ENCODE measurements at places on chromosomes 16 and 17. TPM values are rescaled to one million over a fixed set of nuclear protein-coding genes. Genes with fewer than 3 reads are reported as not detected.

DOC2A gene
- total RNA-seq, result not detected

KRTAP1-5 gene
- not detected for total RNA-seq

NPW gene
- total RNA-seq, result not detected

HEATR3 gene
- 25.6 TPM for total RNA-seq

PDILT gene
- total RNA-seq, result not detected

GPR139 gene
- not detected for total RNA-seq

ANKRD13B gene
- total RNA-seq, result 2.3 TPM

MGAT5B gene
- 2.4 TPM for total RNA-seq

SLC12A3 gene
- not detected for total RNA-seq

CYGB gene
- not detected for total RNA-seq

FNDC8 gene
- total RNA-seq, result not detected

DNA sequence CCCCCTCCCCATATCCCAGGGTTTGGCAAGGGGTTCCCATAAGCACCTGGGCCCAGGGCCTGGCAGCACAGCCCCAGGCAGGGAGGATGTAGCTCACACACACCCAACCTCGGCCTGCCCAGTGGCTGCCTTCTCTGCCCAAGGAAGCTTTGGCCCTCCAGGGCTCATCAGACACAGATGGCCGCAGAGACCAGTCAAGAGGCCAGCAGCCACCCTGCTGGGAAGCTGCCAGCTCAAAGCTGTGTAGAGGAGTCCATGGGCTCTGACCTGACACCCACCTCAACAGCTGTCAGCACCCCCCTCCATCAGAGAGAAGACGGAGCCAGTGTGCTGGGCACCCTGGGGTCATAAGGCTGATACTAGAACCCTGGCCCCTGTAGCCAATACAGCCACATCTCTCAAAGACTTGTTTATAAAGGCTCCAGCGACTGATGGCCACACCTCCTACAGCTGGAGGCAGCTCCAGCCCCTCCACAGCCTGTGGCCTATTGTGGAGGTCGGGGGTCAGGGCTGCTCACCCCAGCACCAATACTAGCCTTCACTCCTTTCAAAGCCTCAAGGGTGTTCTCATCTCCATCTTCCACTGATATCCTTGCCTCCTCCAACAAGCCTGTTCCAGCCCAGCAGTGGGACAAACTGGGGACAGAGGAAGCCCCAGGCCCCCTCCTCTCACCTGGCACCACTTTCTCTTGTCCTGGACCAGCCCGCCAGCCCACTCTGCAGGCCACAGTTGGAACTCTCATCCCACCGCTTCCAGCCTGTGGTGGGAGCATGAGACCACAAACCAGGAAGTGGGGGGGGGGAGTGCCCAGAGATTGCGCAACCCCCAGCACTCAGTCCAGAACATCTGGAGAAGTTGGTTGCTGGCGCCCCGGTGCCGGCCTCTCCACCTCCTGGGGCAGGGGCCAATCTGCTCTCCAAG lies 2.2 kb upstream of the MPG start:
- DNase-seq, result no peak

- DNase-seq, result no peak
Observed at GRCh38 chr17:4332296-4332970, 34.0 kb downstream of the UBE2G1 start.

GRCh38 chr16:15773968-15774367 lies 82.9 kb downstream of the MYH11 start:
- no peak for DNase-seq

- DNase-seq, result no peak
Observed at GRCh38 chr17:57636274-57636673, 108.8 kb downstream of the CCDC182 start.

GRCh38 chr17:82598256-82599119 lies 49.8 kb downstream of the WDR45B start:
- DNase-seq, result no peak

DNA sequence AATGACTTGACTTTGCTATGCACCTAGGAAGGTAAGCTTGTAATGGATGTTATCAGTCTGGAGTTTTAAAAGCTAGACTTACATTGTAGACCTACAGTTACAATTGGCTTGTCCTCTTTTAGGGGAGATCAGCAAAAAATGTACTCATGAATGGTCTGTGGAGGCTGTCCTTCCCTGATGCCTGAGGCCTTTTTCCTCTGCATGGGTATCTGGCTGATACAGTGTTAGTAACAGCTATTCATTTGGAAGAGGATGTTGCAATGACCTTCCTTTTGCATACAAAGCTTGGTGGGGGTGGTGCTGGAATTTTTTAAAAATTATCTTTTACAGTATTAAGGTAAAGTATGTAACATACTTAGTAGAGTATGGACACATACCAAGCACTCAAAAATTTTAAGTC lies 525.5 kb downstream of the KIF2B start:
- no peak for DNase-seq

- no peak for DNase-seq
Observed at GRCh38 chr16:72443809-72444208, 271.9 kb upstream of the PMFBP1 start.

GRCh38 chr17:73379826-73380225 lies 68.0 kb upstream of the CDC42EP4 start:
- DNase-seq, result no peak

GRCh38 chr17:79993390-79994227 lies 42.1 kb downstream of the TBC1D16 start:
- DNase-seq, result no peak

GRCh38 chr16:21083729-21084268 lies 66.8 kb downstream of the DNAH3 start:
- no peak for DNase-seq

- DNase-seq, result no peak
Observed at GRCh38 chr16:87806641-87807546, 41.1 kb upstream of the KLHDC4 start.

DNA sequence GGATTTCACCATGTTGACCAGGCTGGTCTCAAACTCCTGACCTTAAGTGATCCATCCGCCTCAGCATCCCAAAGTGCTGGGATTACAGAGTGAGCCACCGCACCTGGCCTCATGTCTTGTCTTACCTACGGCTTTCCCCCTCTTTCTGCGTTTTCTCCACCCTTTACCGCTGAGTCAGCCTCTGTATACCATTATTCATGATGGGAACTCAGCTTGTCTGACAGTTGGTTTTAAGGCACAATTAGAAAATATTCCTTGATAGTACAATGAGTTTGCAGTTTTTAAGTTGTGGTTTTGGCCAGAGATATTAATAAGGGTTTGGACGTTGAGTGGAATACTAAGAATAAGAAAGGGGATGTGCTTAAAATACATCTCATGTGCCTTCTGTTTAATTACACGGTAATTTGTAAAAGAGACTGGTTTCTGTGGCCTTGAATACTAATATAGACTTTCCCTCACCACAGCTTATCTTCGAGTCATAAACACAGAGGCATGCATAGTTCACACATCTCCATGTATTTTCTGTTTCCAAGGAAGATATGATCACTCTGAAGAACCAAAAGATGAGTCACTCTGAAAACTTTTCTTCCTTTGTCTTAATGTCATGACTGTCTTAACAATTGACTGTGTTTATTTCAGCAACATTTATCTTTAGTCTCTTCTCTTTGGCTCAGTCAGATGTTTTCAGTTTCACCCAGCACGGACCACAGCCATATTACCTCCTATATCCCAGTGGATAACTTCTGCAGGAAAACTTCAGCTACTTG lies 54.4 kb downstream of the PITPNC1 start:
- DNase-seq, result no peak

GRCh38 chr16:75342308-75342811 lies 90.9 kb upstream of the BCAR1 start:
- DNase-seq, result no peak

GRCh38 chr17:43427362-43428043 lies 28.7 kb downstream of the ARL4D start:
- no peak for DNase-seq

DNA sequence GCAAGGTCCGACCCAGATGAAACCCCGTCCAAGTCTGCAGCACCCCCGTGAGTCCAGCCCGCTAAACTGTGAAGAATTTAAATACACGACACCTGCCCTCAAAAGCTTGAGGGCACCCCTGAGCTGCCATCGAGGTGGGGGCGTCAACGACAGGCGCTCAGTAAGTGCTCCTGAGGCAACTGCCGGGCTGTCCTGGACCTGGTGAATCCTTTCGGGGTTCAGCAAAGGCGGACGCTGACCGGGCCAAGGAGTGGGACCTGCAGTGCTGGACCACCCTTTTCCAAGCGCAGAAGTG lies 512 bp upstream of the ENDOV start:
- DNase-seq, result no peak

DNA sequence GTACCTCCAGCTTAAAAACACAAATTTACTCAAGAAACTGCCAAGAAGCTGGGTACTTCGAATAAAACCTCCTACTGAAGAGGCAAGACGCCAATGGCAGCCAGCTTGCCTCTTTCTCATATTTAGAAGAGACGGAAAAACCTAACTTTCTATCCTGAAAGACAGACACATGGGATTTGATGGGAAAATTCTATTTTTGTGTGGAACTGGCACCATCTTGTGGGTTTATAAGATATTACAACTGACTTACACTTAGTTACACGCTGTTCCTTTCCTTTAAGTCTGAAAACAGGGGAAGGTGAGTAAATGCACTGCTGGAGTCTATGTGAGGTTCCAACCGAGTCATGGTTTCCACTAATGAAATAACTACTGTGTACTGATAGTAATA lies 10.3 kb downstream of the ZNF18 start:
- no peak for DNase-seq

DNA sequence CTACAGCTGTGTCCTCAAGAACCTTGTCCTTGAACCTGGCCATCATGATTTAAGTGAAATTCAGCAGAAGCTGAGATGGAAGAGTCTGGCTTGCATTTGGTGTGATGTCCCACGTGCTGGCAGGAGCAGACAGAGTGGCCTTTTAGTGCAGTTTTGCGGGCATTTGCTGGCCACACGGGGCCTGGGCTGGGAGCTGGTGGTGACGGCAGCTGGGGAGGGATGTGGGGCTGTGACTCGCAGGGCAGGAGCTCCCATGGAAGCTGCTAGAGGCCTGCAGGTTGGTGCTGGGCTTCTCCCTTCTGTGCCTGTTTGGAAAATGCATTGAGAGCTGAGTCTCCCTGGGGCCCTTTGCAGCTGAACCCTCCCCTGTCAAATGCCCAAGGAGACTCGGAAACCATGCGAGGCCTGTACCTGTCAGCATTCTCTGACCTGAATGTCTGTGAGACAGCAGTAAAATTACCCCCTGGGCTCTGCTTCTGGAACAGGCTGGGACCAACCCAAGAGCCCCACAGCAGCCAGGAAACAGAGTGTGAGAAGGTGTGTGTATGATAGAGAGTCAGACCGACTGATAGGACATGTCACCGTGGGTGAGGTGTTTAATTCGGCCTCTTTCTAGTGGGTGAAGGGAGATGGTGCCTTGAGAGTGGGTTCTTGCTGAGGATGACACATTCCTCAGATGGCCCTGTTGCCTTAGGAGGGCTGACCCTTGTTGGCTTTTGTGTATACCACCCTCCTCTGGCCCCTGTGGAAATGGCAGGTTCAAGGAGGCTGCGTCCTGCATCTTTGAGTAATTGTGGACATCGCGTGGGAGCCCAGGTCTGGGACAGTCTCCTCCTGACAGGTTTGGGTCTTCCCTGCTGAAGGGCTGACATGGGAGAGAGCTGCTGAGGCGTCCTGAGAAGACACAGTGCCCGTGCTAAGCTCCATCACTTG lies 145.5 kb downstream of the MSI2 start:
- DNase-seq, result no peak

DNA sequence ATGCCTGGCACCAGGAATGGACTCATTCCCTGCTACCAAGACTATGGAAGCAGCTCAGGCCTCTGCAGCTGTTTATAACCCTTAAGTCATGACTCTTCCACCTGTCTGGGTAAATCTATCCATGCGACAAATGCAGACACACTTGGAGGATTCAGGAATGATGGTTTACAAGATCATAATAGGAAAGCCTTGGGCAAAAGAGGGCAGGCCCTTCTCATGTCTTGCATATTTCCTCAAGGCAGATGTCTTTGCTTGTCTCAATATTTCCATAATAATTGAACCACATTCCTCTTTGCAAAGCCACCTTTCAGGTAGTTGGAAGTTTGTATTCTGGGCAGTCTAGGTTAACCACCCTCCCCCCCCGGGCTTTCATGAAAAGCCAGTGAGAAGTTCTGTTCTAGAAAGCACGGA lies 884 bp upstream of the JPT1 start:
- DNase-seq, result no peak

- no peak for DNase-seq
Observed at GRCh38 chr16:70151391-70151790, 22.2 kb upstream of the CLEC18C start.

DNA sequence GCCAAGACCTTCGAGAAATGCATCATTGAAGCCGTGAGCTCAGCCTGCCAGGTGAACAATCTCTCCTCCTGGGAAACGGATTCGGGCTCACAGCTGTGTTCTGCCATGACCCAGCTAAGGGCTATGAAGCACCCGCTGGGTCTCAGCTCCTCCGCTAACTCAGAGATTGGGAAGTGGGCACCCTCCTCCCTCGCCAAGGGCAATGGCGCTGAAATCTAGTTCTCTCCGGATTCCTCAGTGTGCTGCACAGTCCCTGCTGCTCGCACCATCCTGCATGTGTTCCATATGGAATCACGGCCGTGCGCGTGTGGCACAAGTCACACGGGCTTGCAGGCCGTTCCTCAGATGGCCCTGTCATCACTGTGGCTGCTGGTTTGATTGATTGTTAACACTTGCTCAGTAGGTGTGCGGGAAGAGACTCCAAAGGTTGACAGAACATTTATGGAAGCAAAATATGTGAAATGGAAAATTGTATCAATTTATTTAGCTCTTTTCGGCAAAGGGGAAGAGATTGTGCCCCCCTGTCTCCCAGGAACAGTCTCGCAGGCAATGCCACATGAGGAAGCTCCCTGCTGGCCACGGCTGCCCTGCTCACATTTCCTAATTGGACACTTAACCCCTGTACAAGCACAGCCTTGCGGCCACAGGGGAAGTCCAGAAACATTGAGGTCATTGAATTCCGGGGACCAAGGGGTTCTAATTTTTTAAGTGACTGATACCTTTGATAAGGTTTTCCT lies 58.8 kb downstream of the RNF213 start:
- no peak for DNase-seq

GRCh38 chr16:68768771-68769170 lies 31.7 kb downstream of the CDH1 start:
- DNase-seq, result no peak

DNA sequence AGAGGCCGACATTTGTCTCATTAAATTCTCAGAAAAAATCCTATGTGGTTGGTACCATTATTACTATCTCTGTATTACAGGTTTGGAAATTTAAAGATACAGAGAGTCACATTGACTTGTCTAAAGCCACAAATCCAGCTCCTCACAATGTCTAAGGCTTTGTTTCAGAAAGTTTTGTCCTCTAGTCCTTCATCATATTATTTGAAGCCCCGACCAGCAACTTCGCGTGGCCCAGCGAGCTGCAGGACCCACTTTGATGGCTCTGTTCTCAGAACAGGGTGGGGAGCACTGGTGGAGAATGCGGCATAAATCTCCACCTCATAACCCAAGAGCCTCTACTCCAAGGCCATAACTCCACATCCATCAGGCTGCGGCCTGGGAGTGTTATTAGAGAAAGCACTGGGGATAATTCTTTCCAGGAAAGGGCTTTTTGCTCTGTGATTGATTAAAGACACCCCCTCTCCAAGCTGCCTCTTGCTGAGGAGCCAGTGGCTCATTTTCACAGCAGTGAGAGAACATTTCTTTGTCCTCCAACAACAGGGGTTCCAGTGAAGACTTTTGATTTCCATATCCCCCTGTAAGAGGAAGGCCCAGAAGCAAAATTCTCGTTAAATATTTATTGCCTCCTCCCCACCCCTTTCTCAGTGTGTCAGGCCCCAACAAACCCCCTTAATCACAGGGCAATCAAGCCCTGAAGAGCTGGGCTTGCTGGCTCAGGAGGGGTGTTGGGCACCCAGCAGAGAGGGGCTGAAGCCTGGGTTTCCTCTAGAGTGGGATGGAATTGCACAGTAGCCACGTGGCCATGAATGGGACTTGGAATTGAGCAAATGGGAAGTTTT lies 113.7 kb upstream of the CDH11 start:
- no peak for DNase-seq

Measured in CD4-positive, alpha-beta memory T cell (primary cell).